KBM-7 (cell line): ENCODE measurements at places on chromosomes 2 and 18.

- no peak for DNase-seq
These were observed 1677.7 kb downstream of the SUCLG1 start for GRCh38 chr2:82781176-82781915.

DNA sequence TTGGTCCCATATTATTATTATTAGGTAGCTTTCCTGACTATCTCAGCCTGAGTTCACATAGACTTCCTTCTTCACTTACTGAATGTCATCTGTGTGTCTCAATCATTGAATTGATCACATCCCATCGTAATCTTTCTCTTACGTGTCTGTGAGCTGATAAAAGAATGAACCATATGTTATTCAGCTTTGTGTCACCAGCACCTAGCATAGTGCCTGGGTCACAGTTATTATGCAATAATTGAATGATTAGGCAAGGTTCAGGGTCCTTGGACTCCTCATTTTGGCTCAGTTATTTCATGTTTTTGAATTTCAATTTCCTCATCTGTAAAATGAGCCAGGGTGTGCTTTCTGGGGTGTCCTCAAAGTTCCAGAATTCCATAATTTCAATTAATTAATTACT lies 107.2 kb downstream of the ZEB2 start:
- no peak for DNase-seq

- no peak for DNase-seq
These were observed 74.8 kb downstream of the COA5 start for GRCh38 chr2:98533547-98533946.

GRCh38 chr2:137847443-137847842 lies 116.8 kb upstream of the HNMT start:
- DNase-seq, result no peak

DNA sequence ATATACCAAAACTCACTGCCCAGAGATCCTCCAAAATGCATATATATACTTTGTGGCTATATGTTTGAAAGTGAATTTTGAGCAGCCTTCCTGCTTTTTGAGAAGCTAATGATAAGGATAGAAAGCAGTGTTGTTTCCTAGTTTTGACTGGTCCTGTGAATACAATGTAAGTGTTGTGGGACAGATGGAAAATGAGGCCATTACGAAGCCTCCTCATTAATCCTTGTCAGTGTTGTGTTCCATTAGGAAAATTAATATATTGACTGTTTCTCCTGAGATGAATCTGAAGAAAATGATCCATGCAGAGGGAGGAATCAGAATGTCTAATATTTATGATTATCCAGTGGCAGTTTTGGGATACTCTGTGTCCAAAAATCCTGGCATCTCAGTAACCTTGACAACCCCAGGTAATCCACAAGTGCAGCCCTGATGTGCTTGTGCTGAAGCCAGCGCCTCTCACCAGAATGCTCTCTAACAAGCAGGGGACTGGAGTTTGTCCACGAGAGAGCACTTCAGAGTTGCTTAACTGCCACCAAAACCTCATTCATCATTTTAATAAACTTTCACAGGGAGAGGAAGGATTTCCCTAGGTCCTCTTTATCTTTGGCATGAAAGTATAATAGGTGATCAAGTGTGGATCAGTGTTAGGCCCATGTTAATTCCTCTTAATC lies 418.6 kb downstream of the CMPK2 start:
- DNase-seq, result no peak

GRCh38 chr2:65864619-65865018 lies 432.2 kb upstream of the SPRED2 start:
- DNase-seq, result no peak

DNA sequence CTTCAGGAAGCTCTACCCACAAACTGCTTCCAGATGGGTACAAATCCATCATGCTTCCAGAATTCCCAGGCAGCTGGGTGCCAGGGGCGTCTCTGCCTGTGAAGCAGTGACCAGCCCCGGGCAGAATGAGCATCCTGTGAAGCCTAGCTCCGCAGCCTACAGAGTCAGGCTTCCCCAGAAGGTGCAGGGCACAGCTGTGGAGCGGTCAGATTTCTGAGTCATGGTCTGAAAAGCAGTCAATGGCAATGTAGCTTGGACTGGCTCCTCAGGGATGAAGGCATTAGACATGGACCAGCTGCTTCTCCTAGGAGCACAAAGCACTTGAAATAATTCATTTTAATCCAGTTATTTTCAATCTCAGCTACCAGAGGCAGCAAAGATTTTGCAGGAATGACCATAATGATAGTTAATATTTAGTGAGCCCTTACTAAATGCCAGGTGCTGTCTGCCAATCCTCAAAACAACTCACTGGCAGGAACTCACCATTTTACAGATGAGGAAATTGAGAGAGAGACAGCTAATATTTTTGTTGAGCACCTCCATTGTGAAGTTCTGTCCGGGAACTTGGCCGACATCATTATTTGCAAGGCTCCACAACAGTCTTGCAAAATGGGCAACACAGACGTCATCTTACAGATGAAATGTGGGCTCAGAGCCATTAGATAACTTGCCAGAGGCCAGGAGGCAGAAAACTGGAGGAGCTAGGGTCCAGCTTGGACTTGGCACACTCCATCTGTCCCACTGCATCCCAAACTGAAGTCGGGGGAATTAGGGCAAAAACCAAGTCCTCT lies 31.7 kb downstream of the ACMSD start:
- no peak for DNase-seq

DNA sequence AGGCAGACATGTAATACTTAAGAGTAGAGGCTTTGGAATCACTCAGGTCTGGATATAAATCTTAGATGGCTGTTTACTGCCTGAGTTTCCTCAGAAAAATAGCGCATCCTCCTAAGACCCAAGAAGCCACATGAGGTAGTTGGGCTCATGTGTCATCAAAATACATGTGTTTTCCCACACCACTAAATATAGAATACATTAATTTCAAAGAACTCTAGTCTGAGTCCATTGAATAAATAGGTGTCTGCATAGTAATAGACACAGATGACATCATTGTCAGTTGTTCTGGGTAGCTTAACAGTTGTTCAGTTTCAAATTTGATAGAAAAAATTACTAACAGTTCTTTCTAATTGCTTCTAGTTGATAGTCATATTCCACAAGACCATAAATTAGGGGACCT lies 9.6 kb downstream of the PPP1R1C start:
- DNase-seq, result no peak

DNA sequence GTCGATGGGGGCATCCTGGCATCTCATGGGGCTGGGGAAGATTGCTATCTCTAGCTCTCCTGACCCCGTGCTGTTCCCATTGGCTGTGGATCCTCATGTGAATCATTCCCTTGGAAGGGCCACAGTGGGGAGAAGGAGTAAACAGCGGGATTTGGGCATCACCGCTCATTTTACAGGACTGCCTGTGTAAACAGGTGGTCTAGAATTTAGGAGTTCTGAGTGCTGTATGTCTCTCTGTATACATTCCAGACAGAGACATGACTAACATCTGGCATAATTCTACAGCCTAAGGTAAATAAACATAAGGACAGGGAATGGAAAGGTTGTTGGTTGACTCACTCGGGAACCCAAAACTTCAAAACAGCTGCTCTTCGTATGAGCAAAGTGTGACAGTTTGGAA lies 92.7 kb downstream of the COPS8 start:
- no peak for DNase-seq

GRCh38 chr2:233672886-233673285 lies 1.2 kb downstream of the UGT1A9 start:
- no peak for DNase-seq

DNA sequence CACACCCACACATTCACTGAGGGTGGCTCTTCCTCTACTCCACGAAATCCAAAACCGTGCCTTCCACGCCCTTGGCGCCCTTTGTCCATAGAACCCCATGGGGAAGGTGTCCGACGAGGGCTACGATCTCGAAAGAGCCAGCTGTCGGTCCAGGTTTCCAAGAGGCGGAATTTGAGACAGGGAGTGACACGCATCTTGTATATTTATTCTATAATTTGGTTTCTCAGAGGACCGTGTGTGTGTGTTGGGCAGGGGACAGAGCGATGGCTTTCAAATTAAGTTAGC lies 726 bp downstream of the C2orf69 start:
- no peak for DNase-seq

GRCh38 chr2:20682167-20682920 lies 15.4 kb downstream of the GDF7 start:
- DNase-seq, result peak; percentile 43

DNA sequence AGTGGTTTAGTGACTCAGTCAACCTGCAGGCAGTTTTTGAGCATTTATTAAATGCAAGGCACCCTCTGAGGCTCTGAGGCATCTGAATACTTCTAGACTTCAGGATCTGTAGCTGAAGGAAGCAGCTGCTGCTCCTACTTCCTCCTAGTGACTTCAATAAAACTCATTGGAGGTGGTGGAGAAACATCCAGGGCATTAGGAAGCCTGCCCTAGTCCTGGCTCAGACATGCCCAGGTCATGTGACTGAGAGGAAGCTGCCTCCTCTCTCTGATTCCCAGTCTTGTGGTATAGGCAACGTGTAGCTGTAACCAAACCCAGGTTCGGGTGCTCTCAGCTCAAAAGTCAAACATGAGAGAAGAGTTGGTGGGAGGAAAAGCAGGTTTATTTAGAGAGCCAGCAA lies 287.2 kb upstream of the GYPC start:
- DNase-seq, result peak; percentile 12

DNA sequence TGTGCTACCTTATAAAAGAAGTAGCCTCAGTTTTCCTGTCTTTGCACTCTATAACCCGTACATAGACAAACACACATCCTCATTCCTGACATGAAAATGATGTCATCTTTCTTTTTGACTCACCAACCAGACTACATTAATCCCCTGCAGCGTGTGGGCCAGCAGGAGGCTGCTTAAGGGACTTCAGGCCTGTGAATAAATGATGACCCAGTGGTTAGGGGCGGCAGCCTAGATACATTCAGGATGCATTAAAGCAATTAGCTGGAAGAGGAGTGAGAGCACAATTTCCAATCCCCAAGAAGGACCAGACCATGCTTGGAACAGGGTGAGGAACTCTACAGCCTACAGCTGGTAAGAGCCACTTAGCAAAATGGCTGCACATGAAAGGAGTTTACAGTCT lies 57.3 kb upstream of the KLF7 start:
- DNase-seq, result no peak

DNA sequence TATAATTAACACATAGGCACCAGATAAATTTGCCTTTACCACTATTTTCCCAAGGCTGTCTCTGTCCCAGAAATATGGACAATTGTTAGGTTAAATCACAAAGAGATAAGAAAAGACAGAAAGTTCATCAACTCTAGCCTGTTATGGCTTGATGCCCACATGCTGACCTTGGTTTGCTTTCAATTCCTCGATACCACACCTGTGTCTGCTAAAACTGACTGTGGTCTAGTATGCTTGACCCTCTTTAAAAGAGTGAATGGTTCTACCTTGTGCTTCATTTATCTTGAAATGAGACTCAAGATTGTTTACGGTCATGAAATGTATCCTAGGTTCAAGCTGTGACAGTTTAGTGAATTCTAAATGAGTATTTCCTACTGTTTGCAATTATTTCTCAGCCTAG lies 909.0 kb upstream of the LRRTM1 start:
- DNase-seq, result no peak

- no peak for DNase-seq
These were observed 28.8 kb downstream of the TUBB6 start for GRCh38 chr18:12336887-12337286.

DNA sequence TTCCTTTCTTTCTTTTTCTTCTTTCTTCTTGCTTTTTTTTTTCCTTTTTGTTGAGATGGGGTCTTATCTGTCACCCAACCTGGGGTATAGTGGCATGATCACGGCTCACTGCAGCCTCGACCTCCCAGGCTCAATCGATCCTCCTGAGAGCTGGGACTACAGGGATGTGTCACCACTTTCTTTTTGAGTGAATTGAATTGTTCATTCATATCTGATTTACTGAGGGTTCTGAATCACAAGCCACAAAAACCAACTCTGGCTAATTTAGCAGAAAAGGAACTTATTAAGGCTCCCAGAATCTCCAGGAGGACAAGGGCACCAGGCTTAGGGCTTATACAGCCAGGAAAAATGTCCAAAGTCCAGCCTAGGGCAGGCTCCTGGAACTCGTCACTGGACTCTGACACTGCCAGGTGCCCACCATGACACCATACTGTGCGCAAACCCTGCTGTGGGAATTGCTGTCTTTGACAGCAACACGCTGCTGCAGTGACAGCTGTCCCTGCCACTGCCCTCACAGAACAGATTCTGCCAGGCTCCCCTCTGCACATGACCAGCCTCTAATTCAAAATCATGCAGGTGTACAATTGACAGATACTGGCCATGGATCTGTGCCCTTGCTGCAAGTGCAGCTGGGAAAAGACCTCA lies 42.9 kb upstream of the EML6 start:
- peak; percentile 19 for DNase-seq

DNA sequence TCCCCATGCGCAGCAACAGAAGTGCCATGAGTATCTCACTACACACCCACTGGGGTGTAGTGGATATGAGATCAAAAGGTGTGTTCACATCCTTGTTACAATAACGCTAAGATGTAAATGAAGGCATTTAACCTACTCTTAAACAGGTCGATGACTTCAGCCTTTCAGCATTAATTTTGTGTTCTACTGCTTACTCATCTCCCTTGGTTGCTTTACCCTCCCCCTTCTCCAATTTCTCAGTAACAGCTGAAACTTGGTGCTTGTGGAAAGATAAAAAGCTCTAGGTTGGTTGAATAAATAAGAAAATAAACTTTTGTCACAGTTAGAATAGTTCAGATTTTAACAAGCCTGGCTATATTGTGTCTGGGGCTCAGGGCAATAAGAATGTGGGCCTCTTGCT lies 147.5 kb upstream of the SESTD1 start:
- no peak for DNase-seq

GRCh38 chr2:50535971-50536759 lies 495.8 kb downstream of the NRXN1 start:
- peak; percentile 56 for DNase-seq

DNA sequence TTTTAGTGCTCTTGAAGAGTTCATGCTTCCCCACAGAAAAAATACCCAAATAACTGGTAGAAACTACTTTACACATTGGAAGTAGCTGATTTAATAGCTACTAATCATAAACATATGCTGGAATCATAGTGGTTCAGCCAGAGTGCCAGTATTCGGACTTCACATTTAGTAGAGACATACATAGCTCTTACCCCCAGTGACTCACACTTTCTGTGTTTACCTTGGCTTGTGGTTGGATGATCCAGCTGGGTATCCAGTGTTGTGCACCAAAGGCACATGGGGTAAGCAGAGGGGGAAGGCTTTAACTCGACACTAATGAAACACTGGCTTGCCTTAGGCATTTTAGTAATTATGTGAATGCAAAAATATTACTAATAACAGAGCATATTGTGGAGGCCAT lies 18.1 kb downstream of the ARHGAP28 start:
- DNase-seq, result no peak

DNA sequence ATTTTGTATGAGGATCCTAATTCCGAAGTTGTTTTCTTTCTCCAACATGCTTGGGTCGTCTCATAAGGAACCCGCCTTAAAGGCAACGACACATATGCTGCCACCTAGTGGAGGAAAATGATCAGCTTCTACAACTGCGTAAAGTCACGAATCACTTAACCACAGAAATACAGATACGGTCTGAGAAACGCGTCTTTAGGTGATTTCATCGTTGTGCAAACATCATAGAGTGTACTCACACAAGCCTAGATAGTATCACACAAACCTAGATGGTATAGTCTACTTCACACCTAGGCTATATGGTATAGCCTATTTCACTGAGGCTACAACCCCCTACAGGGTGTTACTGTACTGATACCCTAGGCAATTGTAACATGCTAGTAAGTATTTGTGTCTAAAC lies 13.1 kb downstream of the GNLY start:
- peak; percentile 89 for DNase-seq

GRCh38 chr2:62565309-62565908 lies 59.4 kb upstream of the TMEM17 start:
- no peak for DNase-seq
